Neural progenitor cell (in vitro differentiated cells): ENCODE measurements at places on chromosomes 16 and 17.

DNA sequence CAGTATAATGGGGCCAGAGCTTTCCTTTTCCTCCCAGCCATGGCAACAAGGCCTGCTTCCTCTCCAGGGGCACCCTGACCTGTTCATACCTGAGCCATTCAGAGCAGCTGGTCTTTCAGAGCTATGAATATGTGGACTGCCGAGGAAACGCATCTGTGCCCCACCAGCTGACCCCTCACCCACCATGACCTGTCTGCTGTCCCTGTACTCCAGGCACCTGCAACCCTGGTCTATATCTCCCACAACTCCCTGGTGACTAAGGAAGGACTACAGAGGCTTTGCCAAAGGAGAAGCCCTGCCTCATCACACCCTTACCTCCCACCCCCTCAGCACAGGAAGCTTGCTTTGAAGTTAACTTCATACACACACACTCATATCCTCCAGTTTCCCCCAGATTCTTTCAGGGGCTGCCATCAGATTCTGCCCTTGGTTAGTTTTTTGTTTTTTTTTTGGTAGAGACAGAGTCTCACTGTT lies 6.0 kb downstream of the TMEM106A start:
- DNase-seq, result no peak

GRCh38 chr17:7240375-7240774 lies 1.1 kb upstream of the PHF23 start:
- DNase-seq, result no peak

DNA sequence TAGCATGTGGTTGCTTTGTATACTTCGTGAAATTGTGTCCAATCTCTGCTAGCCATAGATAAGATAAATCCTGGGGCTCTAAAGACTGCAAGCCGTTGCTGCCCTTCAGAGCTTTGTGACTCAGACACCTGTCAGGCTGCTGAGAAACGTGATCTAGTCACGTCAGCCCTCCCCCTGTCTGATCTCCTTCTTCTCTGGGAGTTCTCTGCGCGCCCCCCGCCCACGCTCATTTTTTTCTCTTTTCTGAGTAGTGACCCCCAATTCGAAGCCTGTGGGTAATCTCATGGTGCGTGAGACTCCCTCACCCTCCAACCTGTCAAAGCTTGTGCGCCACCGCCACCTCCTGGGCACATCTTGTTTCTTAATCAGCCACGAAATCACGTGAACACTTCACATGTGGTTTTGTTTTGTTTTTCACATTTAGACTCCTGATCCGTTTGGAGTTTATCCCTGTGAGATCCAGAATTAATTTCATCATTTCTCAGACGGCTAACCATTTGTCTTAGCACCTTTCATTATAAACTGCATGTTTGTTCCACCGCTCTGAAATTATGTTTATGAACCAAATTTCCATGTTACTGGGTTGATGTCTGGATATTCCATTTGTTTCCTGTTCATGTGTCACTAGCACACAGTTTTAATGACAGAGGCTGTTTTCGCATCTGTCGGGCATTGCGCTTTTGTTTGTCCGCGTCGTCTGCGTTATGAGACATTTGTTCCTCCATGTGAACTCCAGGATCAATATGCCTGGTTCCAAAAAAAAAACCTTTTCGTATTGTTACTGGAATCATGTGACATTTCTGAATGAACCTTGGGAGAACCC lies 977 bp upstream of the ZNF778 start:
- DNase-seq, result peak; percentile 88

GRCh38 chr16:83970430-83970815 lies 2.4 kb downstream of the NECAB2 start:
- no peak for DNase-seq

DNA sequence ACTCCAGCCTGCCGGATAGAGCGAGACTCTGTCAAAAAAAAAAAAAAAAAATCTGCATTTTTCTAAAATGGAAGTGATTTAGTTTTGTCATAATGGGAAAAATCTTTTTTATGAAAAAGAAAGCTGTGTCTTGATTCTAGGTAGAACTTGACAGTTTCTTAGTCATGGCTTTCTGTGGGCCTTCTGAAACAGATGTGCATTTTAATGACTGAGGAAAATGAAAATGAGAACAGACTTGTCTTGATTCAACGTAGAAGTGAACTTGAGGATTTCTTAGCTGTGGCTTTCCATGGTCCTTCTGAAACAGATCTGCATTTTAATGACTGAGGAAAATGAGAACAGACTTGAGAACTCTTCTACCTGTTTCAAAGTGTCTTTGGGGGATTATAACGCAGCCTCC lies 171.7 kb downstream of the VPS53 start:
- no peak for DNase-seq

GRCh38 chr16:84086341-84086740 lies 30.4 kb downstream of the MBTPS1 start:
- no peak for DNase-seq
